ENCODE measurements at places on chromosomes 5 and 9. TPM values are rescaled to one million over a fixed set of nuclear protein-coding genes. Genes with fewer than 3 reads are reported as not detected.

Gene PDE6A
- 0.12 TPM for total RNA-seq

Gene BNC2
- total RNA-seq: 8.8 TPM

Gene CTSV
- 9.1 TPM for total RNA-seq

Gene FCN2
- not detected for total RNA-seq

Gene ZNF366
- total RNA-seq: not detected

Gene CDC25C
- total RNA-seq: 24.4 TPM

Gene LCN12
- not detected for total RNA-seq

Gene ANKRD20A1
- not detected for total RNA-seq

Gene PAIP2
- 45.4 TPM for total RNA-seq

Gene PCDHGB2
- 4.6 TPM for total RNA-seq

Gene ANKRD31
- not detected for total RNA-seq

Gene PHYHD1
- total RNA-seq: 1.8 TPM

Gene CDKN2B-AS1
- 7.0 TPM for total RNA-seq

Gene HTR1A
- not detected for total RNA-seq

Gene PCDHB8
- 0.10 TPM for total RNA-seq

Gene MEGF9
- total RNA-seq: 11.1 TPM

Gene GARIN3
- not detected for total RNA-seq

Gene OR2V1
- total RNA-seq: not detected

Gene SLC9A3
- 0.88 TPM for total RNA-seq

Gene LCN2
- total RNA-seq: not detected

Gene KLF9
- 18.1 TPM for total RNA-seq

Gene HDAC3
- total RNA-seq: 43.9 TPM

Gene ACER2
- 1.5 TPM for total RNA-seq

Gene VLDLR
- total RNA-seq: 11.5 TPM

Gene LCN9
- not detected for total RNA-seq

Gene SVEP1
- 17.2 TPM for total RNA-seq

Gene SPATA31D4
- total RNA-seq: not detected

Gene CXCL14
- total RNA-seq: not detected

Gene ASPN
- total RNA-seq: 0.10 TPM

Gene OR2K2
- not detected for total RNA-seq

Gene SLC6A7
- total RNA-seq: not detected

Gene PCDHA1
- total RNA-seq: not detected

Gene SPINK6
- not detected for total RNA-seq

Gene TAS2R1
- not detected for total RNA-seq

Gene FOXD4
- not detected for total RNA-seq

Gene FAM221B
- not detected for total RNA-seq

Gene EPB41L4A
- total RNA-seq: under 0.01 TPM

Measured in RPMI7951 (cell line).